Chondrocyte (in vitro differentiated cells): ENCODE measurements at places on chromosomes 5 and 9. TPM values are rescaled to one million over a fixed set of nuclear protein-coding genes. Genes with fewer than 3 reads are reported as not detected.
A peak's percentile ranks its signal among the peaks of the same experiment; 100 is the strongest.

GRCh38 chr5:65203746-65204145 lies 278.0 kb downstream of the ADAMTS6 start:
- peaks cover 62% of the 10 kb centered on the region for H3K4me1 ChIP-seq
- DNase-seq: no peak
- H3K4me3 ChIP-seq: no peak overlapping the region
- H3K27ac ChIP-seq: peak overlapping the region; percentile 87
- H3K36me3 ChIP-seq: peaks cover 3% of the 10 kb centered on the region
- no peaks in the 10 kb centered on the region for H3K27me3 ChIP-seq

SHOC1 gene
- total RNA-seq: not detected in 3 replicates

- peaks cover 2% of the 10 kb centered on the region for H3K27me3 ChIP-seq
- no peak overlapping the region for H3K4me3 ChIP-seq
- H3K27ac ChIP-seq: no peak overlapping the region
- H3K4me1 ChIP-seq: no peaks in the 10 kb centered on the region
- H3K36me3 ChIP-seq: peaks cover 2% of the 10 kb centered on the region
These were observed 16.8 kb upstream of the SPATA31D1 start for GRCh38 chr9:81971727-81972126.

- no peak overlapping the region for H3K27ac ChIP-seq
- no peak overlapping the region for H3K4me3 ChIP-seq
- peaks cover 3% of the 10 kb centered on the region for H3K27me3 ChIP-seq
- DNase-seq: no peak
- no peaks in the 10 kb centered on the region for H3K36me3 ChIP-seq
These were observed 385.6 kb upstream of the ST8SIA4 start for GRCh38 chr5:101288633-101289032.
